NCI-H1417 treated with DMSO at 0.1 percent for 48 hours (cell line): ENCODE measurements at places on chromosomes 11 and 22.

DNA sequence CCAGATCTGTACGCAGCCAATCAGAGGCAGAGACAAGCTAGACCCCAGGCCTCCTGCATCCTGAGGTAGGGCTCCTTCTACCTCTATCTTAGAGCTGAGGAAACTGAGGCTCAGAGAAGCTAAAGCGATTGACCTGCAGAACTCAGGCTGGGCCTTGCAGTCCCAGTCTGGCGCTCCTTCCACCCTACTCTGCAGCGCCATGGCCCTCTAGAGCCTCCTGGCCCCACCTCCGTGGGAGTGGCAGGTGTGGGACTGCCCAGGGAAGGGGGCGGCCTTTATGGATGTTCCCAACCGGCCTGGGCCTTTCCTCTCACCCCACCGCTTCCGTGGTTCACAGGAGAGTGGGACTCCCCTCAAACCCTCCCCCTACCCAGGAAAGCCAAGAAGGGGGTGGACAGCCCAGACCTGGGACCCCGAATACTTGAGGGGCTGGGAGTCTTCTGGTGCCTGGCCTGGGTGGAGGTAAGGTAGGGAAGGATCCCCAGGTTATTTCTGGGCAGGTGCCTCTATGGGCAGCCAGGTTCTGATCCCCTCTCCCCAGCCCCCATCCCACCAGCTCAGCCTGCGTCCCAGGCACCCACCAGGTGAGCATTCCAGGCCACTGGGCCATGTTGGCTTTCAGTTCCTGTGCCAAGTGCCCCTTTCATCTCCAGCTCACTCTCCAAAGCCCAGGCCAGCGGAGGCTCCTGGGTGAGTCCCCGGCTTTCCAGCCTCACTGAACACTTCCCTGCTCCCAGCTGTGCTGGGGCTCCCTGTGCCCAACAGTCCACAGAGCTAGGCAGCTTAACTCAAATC lies 3.0 kb downstream of the WNT11 start:
- DNase-seq = no peak

DNA sequence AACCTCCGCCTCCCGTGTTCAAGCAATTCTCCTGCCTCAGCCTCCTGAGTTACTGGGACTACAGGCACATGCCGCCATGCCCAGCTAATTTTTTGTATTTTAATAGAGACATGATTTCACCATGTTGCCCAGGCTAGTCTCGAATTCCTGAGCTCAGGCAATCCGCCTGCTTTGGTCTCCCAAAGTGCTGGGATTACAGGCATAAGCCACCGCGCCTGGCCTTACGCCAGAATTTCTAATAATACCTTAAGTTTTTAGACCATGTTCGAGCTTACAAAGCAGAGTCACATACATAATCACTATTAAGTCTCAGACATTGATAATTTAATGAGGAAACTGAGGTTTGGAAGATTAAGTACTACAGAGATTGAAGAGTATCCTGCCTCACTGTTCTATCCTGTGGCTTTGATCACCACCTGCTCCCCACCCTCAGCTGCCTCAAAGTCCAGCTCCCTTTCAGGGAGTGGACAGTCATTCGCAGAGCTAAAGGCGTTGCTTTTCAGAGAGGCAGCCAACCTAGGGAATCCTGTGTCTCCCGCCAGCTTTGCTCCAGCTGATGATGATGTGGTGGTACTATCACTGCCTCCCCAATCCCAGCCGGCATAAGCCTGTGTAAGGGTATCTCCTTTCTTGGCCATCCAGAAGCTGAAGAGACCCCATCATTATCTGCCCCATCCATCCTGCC lies 7.7 kb downstream of the UBASH3B start:
- DNase-seq = no peak

DNA sequence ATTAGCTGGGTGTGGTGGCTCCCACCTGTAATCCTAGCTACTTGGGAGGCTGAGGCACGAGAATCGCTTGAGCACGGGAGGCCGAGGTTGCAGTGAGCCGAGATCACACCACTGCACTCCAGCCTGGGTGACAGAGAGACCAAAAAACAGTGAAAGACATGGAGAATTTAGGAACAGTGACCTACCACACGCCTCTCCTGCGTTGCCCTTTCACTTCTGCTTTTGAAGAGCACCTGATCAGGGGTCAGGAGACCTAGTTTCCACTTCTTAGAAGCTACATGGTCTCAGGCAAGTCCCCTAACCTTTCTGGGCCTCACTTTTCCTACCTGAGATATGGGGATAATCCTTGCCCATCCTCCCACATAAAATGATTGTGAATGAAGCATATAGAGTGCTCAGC lies 12.2 kb downstream of the SLC35C1 start:
- no peak for DNase-seq

DNA sequence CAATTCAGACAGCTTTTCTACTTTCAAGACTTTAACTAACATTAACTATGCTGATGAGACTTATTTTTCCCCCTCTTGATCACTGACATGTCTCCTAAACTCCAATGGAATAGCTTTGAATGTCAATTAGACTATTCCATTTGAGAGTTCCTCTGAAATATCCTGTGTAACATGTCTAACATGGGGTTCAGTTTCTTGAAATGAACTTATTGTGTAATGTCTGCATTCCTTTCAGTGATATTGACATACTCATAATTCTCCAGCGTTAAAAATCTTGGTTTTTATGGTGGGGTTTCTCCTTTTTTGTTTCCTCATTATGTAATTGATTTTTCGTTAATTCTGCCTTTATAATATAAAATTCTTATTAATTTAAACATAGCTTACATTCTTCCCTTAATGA lies 37.7 kb upstream of the SPTBN2 start:
- no peak for DNase-seq

DNA sequence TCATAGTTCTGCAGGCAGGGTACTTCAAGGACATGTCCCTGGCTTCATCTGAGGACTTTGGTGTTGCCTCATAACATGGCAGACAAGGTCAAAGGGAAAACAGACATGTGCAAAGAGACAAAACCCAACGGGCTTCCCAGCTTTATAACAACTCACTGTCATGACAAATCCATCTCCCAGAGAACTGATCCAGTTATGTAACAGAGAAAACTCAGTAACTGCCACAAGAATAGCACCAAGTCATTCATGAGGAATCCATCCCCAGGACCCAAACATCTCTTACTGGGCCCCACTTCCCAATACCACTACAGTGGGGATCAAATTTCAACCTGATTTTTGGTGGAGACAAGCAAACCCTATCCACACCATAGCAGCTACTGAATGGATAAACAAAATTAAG lies 13.0 kb downstream of the OR52N4 start:
- DNase-seq = no peak

DNA sequence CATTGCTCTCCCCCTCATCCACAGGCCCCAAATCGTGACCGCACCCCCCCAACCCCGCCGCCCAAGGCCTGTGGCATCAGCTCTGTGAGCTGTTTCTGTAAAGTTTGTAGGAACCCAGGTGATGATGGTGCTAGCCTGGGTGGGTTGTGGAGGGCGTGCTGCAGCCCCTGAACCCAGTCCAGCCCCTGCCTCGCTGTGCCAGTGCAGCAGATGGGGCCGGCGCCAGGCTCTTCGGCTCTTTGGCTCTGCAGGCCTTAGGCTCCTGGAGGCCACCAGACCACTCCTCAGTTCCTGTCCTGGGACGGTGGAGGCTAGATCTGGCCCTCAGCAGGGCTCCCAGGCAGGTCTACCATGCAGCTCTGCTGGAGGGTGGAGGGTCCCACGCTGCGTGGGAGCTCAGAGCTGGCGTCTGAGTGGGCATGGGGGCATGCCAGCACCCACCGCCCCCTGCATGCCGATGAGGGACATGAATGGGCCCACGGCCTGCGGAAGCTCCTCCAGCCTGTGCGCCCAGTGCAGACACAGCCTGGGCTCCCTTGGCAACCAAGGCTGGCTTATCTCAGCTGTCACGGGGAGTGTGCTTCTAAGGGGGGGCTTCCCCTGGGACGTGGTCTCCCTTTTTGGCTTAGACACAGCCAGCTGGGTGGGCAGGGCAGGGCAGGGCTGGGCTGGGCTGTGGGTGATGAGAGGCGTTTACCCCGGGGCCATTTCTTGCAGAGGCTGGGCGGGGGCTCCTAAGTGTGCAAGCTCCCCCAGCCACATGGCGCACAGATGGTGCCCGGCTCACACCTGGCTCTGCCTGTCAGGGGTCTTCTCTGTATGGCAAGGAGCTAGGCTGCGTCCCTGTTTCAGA lies 1187.6 kb downstream of the BRD1 start:
- no peak for DNase-seq

GRCh38 chr22:42360348-42360747 lies 71.9 kb downstream of the NFAM1 start:
- no peak for DNase-seq

- no peak for DNase-seq
Observed at GRCh38 chr11:8527939-8528338, 66.1 kb downstream of the STK33 start.

DNA sequence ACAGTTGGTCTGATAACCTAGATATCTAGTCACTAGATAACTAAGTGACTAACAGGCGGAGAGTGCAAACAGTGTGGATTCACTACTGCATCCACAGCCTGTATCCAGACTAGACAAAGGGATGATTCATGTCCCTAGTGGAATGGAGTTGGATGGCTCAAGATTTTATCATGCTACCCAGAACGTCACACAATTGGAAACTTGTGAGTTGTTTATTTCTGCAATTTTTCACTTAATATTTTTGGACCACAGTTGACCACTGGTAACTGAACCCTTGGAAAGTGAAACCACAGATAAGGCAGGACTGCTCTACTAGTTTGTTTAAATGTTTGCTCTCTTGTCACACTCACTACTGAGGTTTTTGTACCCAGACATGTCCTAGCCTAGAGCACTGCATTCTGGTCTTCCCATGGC lies 76.0 kb downstream of the UBASH3B start:
- no peak for DNase-seq

DNA sequence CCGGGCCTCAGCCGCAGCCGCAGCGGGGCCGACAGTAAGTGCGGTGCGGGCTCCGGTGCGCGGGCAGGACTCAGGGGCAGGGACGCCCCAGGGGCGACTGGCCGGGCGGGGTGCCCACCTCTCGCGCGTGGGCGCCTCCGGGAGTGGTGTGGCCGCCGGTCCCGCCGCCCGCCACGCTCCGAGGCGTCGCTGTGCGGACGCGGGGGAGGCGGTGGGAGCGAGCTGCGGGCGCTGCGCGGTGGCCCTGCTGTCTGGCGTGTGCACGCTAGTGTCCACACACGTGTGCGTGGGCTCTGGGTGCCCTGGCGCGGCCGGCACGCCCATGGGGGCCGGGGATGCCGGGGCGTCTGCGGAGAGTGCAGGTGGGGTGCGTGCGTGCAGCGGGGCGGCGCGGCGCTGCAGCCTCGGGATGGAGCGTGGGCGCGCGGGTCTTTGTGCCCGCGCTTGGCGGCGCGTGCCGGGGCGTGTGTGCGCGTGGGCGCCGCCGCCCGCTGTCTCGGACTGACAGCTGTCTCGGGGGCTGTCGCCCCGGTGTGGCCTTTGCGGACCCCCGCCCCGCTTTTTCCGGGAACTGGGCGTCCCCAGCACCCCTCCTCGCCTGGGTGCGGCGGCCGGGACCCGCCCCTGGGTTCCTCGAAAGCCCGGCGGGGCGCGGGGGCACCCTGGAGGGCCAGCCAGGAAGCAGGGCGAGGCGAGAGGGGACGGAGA lies 804 bp downstream of the KCNK4 start:
- no peak for DNase-seq

DNA sequence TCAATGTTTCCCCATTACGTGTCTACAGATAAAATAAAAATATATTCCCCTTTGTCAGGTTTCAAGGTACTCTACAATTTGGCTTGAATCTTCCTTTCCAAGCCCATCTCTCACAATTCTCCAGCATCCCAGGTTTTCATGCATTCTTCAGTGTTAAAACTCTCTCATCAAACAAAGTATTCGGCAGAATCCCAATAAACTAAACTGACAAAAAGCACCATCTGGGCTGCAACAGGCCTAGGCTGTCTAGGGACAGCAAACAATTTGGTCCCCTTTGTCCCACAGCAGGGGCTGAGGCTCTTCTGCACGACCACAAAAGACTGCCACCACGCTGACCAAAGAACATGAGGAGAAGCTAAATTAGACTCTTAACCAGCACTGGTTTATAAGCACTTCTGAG lies 159.4 kb downstream of the CADM1 start:
- DNase-seq = no peak

DNA sequence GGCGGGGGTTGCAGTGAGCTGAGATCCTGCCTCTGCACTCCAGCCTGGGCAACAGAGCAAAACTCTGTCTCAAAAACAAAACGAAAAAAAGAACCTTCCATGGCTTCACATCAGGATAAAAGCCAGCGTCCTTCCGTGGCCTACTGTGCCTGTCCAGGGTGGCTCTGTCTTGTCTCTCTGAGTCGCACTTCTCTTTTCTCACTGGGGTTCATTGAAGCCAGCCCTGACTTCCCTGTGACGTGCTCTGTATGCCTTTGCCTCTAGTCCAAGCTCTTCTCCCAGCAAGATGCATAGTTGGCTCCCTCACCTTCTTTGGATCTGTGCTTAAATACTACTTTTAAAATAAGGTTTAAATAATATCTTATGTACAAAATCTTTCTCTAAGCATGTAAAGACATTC lies 11.6 kb downstream of the ATXN10 start:
- DNase-seq = no peak

DNA sequence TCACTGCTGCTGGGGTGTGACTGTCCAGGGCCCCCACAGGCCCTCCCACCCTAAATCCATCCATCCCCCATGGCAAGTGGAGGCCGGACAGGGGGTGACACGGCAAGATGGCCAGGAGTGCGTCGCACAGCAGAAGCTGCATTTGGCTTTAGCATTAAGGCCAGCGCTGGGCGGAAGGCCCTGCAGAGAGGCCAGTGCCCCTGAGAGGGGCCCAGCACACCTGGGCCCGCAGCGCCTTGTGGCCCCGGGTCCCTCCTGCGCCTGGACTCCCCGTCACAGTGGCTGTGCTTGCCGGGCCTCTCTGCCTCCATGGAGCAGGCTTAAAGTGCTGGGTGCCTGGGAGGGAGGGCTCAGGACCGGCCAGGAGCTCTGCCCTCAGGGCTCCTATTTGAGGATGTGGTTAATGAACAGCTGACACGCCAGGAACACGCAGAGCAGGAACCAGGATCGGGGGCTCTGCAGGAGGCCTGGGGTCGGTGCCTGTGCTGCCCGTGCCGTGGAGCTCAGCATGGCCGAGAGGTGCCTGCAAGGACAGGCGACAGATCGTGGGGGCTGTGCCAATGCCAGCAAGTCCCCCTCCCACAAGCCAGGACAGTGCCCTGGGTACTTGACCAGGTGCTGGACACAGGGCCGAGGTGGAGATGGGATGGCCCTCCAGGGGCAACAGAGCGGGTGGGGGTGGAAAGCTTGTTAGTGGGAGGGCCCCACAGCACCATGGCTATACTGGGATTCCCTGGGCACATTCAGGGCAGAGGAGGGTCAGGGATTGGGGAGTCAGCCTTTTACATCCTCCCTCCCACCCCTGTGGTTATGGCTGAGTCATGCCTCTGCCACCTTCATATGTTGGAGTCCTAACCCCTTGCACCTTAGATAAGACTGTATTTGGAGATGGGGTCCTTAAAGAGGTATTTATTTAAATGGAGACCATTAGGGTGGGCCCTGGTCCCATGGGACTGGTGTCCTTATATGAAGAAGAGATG lies 30.9 kb upstream of the CARS1 start:
- no peak for DNase-seq
